ENCODE measurements at places on chromosomes 13 and 19.

DNA sequence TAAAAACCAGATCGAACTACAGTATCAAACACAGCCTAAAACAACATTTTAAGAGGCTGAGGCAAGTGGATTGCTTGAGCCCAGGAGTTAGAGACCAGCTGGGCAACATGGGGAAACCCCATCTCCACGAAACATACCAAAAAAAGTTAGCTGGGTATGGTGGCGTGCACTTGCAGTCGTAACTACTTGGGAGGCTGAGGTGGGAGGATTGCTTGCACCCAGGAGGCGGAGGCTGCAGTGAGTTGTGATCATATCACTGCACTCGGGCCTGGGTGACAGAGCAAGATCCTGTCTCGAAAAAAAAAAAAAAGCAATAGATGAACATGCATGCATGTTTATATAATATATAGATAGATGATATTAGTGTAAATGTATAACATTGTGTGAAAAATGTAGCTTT, 5.2 kb upstream of the MRPS31 start:
- no peak for DNase-seq

- no peak for DNase-seq
These were observed 55.7 kb downstream of the MAP4K1 start for GRCh38 chr19:38562096-38562495.

GRCh38 chr19:53608381-53608780, 23.4 kb upstream of the DPRX start:
- no peak for DNase-seq

- DNase-seq = no peak
These were observed 274.7 kb upstream of the SOX21 start for GRCh38 chr13:94987081-94987480.
